ENCODE measurements at places on chromosomes 3 and 15. TPM values are rescaled to one million over a fixed set of nuclear protein-coding genes. Genes with fewer than 3 reads are reported as not detected.

SST gene
- not detected for total RNA-seq

ALDH1A2 gene
- 42.6 TPM for total RNA-seq

DLL4 gene
- total RNA-seq, result 0.26 TPM

FOXB1 gene
- total RNA-seq, result not detected

All from pericardium fibroblast (primary cell).